ENCODE measurements at places on chromosomes 7 and 10. TPM values are rescaled to one million over a fixed set of nuclear protein-coding genes. Genes with fewer than 3 reads are reported as not detected.

CLDN4 gene
- 18.6 TPM for total RNA-seq

GRCh38 chr10:79292026-79292766 lies 55.1 kb upstream of the PPIF start:
- no peak overlapping the region for H3K27ac ChIP-seq
- H3K4me3 ChIP-seq: no peak overlapping the region
- no peak for DNase-seq
- H3K4me1 ChIP-seq: no peaks in the 10 kb centered on the region

DNA sequence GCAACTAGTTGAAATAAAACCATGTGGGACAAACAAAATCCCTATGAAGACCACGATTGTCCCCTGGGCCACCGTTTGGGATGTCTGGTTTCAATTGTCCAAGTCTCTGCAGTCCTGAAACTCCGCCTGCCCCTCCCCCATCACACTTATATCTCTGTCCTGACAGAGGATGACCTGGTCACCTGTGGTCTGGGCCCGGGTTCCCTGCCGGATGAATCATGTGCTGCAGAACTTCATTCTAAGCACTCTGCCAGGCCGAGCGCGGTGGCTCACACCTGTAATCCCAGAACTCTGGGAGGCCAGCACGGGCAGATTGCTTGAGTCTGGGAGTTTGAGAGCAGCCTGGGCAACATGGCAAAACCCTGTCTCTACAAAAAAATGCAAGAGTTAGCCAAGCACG lies 91.1 kb downstream of the COL13A1 start:
- H3K27me3 ChIP-seq: no peaks in the 10 kb centered on the region
- H3K27ac ChIP-seq: no peak overlapping the region
- H3K4me3 ChIP-seq: no peak overlapping the region
- H3K4me1 ChIP-seq: 0 out of 2 replicates have a peak, but pooled peaks cover 10% of the 10 kb centered on the region
- no peak for DNase-seq

STOX1 gene
- 2.7 TPM for total RNA-seq

DNA sequence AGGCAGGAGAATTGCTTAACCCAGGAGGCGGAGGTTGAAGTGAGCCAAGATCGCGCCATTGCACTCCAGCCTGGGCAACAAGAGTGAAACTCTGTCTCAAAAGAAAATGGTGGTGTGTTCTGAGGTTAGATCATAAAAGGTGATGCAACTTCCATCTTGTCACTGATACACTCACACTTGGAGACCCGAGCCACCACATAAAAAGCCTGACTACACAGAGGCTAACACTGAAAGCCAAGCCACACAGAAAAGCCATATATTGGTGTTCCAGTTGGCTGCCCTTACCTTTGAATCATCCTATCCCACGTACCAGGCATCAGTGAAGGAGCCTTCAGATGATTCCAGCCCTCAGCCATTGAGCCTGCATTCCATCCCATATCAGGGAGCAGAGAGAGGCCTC lies 4.0 kb downstream of the MORN4 start:
- no peaks in the 10 kb centered on the region for H3K27me3 ChIP-seq
- 0 out of 2 replicates have a peak, but pooled peaks cover 3% of the 10 kb centered on the region for H3K4me1 ChIP-seq
- H3K36me3 ChIP-seq: no peaks in the 10 kb centered on the region
- no peak overlapping the region for H3K27ac ChIP-seq

HTRA1 gene
- 16.1 TPM for total RNA-seq

BET1 gene
- 35.7 TPM for total RNA-seq

DNA sequence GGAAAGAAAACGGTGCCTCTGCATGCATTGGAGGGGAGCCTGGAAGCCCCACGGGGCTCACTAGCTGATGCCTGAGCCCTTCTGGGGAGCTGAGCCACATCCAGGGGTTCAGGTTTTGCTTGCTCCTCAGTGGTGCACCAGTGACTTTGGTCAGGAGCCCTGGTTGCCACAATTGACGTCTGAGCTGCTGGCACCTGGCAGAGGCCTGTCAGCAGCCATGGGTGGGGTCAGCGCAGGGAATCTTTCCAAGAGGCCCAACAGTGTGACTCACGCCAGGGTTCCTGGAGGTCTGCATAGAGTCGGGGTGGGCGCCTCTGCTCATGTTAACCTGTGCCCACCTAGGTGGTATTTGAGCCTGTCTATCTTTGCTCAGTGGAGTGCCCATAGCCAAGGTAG lies 138.7 kb downstream of the NEURL1 start:
- no peak overlapping the region for H3K27ac ChIP-seq
- no peak overlapping the region for H3K4me3 ChIP-seq
- H3K27me3 ChIP-seq: no peaks in the 10 kb centered on the region
- no peaks in the 10 kb centered on the region for H3K36me3 ChIP-seq
- no peak for DNase-seq

DNA sequence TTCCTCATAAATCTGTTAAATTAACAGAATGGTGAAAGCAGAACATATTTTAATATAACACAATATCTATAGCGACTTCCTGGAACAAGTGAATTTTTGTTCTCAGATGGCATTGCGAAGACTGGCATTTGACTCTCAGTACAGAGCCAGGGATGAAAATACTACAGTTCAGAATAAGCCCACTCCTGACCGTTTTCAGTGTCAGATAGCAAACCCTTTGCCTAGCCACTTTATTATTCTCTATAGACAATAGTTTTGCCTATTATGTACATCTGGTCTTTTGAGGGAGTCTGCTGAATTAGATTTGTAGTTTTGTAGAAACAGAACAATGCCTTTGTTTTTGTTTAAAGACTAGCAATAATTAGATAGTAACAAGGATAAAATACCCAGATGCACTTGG lies 2.3 kb downstream of the MINPP1 start:
- no peaks in the 10 kb centered on the region for H3K27me3 ChIP-seq
- DNase-seq: no peak
- peaks cover 12% of the 10 kb centered on the region for H3K4me1 ChIP-seq
- H3K4me3 ChIP-seq: peak overlapping the region; percentile 83
- H3K36me3 ChIP-seq: no peaks in the 10 kb centered on the region

DNA sequence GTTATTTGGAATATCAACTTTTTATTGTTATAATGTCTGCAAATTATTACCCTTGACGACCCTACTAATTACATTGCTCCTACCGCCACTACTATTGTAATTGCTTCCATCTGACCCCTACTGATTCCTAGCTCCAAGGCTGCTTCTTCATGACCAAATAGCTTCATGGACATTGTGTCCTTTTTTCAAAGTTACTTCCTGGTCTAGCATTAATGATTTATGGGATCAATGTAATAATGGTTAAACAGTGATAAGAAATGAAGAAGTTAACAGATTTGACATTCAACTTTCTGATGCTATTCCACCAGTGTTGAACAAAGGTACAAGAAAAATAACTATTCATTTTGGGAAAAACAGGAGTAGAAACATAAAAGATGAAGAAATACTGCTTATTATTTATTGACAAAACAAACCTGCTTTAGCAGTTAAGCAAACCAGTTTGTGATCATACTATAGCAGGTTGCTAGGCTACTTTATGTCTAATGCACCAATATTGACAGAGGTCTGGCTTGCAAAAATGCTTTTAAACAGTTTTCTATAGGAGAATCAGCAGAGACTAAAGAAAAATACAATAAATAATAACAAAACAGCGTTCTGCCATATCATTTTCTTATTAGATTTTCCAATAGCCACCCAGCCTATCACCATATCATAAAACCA lies 125.8 kb downstream of the PCLO start:
- H3K4me1 ChIP-seq: peaks cover 8% of the 10 kb centered on the region
- no peaks in the 10 kb centered on the region for H3K27me3 ChIP-seq
- H3K4me3 ChIP-seq: no peak overlapping the region
- H3K27ac ChIP-seq: no peak overlapping the region
- no peaks in the 10 kb centered on the region for H3K36me3 ChIP-seq
- DNase-seq: no peak

GRCh38 chr10:114911052-114911711 lies 26.8 kb upstream of the TRUB1 start:
- H3K4me1 ChIP-seq: peaks cover 4% of the 10 kb centered on the region
- H3K36me3 ChIP-seq: no peaks in the 10 kb centered on the region
- DNase-seq: no peak
- no peak overlapping the region for H3K4me3 ChIP-seq
- no peak overlapping the region for H3K27ac ChIP-seq
- H3K27me3 ChIP-seq: no peaks in the 10 kb centered on the region

DNA sequence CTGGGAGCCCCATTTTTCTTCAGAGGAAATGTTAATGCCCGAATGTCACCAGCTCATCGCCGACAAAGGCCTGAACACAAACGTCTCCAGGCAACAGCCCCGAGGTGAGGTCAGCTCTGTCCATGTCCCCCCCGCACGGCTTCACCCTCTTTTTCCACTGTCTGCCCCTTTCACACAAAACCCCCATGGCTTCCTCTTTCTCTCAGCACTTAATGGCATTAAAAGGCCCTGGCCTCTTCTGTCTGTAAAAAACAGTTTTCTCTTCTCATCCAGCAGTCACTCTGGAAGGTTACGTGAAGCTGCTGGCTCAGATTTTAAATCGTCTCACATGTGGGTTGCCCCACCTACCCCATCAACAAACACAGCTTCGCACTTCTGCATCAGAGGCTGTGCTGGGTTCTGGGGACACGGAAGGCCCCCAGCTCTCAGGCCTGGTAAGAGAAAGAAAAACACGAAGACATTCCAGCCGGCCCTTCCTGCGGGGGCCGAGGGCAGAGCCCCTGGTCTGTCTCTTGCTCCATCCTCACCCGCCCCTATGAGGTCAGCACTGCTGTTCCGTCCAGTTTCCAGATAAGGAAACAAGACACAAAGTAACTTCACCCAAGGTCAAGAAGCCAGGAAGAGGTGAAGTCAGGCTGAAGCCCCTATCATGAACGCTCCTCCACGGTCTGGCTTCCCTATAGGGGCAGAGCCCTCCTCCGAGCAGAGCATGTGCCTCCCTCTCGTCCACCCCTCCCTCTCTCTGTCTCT lies 91.1 kb upstream of the PDGFA start:
- no peak for DNase-seq
- H3K27me3 ChIP-seq: no peaks in the 10 kb centered on the region
- no peak overlapping the region for H3K4me3 ChIP-seq
- H3K36me3 ChIP-seq: no peaks in the 10 kb centered on the region
- H3K4me1 ChIP-seq: no peaks in the 10 kb centered on the region
- H3K27ac ChIP-seq: peak overlapping the region; percentile 59

PTPN20 gene
- total RNA-seq: not detected

DNA sequence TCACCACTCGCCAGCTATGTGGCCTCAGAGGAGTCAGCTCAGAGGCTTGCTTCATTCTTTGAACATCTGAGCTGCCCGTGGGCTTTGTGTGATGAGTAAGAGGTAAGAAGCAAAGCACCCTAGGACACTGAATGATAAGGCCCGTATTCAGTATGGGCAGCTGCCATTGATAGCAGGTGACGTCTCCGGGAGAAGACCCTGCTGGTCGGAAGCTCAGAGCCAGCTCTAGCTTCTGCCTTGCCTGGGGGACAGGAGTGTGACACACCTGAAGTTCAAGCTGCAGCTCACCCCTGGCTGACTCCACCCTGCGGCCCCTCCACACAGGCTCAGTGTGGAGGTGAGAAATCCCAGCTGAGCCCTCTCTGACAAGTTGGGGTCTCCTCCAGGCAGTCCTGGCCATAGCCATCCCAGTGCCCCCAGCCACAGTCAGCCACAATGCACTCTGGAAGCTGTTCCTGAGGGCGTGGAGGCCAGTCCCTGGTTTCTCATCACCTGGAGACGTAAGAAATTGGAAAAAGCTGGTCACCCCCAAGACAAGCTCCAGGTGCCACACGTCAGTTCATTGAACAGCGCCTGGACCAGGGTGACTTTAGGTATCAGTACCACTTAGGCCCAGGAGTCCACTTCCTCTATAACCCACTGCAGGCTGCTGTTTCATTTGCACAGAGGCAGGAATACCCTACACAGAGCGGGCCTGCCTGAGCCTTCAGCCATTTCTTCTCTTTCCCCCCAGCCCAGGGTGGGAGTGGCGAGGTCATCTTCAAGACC lies 164.9 kb upstream of the RHEB start:
- no peak for DNase-seq
- no peaks in the 10 kb centered on the region for H3K27me3 ChIP-seq
- H3K4me1 ChIP-seq: peaks cover 7% of the 10 kb centered on the region
- no peak overlapping the region for H3K27ac ChIP-seq

FAM25C gene
- not detected for total RNA-seq

DNA sequence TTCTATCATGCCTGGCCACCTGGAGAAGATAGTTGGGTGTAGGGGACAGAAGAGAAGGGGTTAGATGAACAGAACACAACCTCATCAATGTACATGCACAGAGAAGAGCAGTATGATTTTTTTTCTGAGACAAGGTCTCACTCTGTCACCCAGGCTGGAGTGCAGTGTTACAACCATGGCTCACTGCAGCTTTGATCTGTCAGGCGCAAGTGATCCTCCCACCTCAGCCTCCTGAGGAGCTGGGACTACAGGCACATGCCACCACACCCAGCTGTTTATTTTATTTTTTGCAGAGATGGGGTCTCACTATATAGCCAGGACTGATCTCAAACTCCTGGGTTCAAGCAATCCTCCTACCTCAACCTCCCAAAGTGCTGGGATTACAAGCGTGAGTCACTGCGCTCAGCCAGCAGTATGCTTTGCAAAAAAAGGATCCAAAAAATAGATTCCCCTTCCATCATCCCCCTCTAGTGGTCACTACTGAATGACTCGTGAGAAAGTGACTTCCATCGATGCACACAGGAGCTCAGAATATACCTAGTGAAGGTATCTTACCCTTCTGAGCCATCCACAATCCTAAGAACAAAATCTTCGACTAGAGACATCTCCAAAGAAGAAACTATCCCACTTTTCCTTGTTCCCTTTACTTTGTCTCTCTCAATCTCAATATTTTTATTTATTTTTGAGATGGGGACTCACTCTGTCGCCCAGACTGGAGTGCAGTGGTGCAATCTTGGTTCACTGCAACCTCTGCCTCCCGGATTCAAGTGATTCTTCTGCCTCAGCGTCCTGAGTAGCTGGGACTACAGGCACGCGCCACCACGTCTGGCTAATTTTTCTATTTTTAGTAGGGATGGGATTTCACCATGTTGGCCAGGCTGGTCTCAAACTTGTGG lies 21.0 kb downstream of the ZCWPW1 start:
- no peak overlapping the region for H3K27ac ChIP-seq
- no peaks in the 10 kb centered on the region for H3K4me1 ChIP-seq
- peak; percentile 89 for DNase-seq

DNA sequence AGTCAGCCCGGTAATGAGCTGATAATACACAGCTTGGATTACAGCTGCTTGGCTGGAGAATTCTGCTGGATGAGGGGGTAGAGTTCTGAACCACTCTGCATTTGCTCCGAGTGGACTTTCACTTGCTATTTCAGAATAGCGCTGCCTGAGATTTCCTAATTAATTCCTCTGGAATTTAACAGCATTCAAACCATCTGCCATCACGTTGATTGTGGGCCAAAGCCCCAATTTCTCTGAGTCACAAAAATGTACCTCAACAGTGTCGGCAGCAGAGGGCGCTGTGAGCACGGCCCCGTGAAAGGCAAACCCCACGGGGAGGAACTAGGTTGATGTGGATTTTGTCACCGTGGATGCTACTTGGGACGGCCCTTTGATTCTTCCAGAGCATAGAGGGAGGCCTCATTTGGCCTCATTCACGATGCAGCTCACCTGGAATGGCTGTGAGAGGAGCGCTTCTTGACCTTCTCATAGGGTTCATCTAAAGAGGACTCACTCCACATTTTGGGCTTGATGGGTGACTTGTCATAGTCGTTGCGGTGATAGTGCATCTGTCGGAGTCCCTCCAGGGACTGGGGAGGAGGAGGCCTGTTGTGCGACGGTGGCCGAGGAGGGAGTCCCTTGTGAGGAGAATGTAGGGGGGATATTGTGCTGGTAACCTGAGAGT lies 73.3 kb downstream of the PRPF18 start:
- H3K4me1 ChIP-seq: no peaks in the 10 kb centered on the region
- no peak overlapping the region for H3K27ac ChIP-seq
- H3K4me3 ChIP-seq: no peak overlapping the region
- 0 out of 2 replicates have a peak, but pooled peaks cover 2% of the 10 kb centered on the region for H3K36me3 ChIP-seq
- peak; percentile 66 for DNase-seq

GRCh38 chr7:116752305-116753074 lies 80.5 kb downstream of the MET start:
- H3K4me3 ChIP-seq: no peak overlapping the region
- no peaks in the 10 kb centered on the region for H3K36me3 ChIP-seq
- H3K27ac ChIP-seq: no peak overlapping the region
- H3K4me1 ChIP-seq: no peaks in the 10 kb centered on the region
- no peaks in the 10 kb centered on the region for H3K27me3 ChIP-seq
